ENCODE measurements at places on chromosomes 4 and X.

DNA sequence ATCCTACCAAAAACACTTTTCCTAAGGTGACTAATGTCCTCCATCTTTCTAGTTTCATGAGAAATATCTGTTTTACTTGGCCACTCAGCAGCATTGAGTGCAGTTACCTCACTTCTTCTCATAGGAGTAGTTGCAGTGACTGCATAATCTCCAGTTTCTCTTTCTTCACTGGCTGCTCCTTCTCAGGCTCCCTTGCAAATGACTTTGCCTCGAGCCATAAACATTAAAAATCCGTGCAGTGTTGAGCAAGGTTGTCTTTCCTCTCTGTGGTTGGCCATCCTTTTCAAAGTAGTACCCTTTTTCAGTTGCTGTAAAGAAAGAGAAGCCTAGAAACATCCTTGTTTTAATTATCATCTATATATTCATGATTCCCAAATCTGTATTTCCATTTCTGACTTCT is 10.2 kb upstream of the PRKG2 start:
- no peak for DNase-seq

GRCh38 chrX:13013363-13014110 is 30.9 kb downstream of the FAM9C start:
- no peak for DNase-seq

DNA sequence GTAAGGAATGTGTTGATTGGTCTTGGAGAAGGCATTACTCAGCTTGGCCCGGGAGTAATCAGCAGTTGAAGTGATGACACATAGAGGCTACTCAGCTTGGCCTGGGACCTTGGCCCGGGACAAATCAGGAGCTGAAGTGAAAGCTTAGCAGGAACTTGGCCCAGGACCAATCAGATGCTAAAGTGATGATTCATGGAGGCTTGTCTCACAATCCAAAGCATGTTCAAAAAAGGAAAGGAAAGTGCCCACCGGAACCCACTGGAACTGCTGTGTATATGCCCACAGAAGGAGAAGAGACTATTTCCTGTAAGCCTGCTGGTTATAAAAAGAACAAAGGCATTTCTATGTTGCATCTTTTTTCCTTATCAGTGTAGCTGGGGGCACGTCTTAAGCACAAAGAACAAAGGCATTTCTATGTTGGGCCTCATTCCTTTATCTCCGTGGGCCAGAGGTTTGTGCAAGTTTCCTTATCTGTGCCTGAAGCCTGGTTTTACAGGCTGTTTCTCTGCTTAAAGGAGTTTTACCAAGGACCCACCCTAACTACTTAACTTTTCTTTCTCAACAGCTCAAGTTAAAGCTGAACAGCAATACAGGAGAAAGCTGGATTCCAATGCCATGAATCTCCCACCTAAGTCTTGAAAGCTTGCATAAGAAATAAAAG is 1176.7 kb downstream of the NLGN4X start:
- DNase-seq = peak; percentile 0

DNA sequence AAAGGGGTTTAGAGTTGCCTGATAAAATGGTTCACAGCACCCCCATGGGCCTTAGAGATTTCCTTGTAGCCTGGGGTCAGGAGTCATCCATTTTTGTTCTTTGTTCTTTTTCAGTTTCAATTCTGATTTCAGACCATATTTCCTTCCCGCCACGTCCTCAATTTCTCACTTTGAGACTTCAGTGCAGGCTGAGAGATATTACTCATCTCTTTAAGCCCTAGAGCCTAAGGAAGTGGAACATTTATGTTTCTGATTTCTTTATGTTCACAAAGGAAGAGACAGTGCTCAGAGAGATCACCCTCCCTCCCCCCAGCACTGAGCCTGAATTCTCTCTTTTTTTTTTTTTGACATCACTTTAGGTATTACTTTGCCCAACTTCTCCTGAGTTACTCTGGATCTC is 56.3 kb downstream of the MSN start:
- no peak for DNase-seq

DNA sequence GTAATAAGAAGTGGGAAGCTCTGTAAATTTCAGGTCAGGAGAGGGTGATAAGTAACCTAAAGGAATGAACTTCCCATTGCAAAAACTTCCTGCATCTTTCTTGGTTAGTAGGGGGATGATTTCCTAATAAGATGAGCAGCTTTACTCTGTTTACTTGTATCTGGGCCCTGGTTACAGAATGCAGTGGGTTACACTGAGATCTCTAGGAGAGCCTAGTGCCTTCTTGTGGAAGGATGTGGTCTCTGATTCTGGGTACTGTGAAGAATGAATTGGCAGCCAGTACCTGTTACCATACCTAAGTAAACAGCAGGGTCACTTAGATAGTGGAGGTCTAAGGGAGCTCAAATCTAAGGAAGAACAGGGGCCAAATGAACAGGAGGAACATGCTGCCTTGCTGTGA is 320.6 kb downstream of the ARHGAP10 start:
- DNase-seq = no peak

- no peak for DNase-seq
These were observed 55.8 kb upstream of the WDR1 start for GRCh38 chr4:10172278-10172921.

DNA sequence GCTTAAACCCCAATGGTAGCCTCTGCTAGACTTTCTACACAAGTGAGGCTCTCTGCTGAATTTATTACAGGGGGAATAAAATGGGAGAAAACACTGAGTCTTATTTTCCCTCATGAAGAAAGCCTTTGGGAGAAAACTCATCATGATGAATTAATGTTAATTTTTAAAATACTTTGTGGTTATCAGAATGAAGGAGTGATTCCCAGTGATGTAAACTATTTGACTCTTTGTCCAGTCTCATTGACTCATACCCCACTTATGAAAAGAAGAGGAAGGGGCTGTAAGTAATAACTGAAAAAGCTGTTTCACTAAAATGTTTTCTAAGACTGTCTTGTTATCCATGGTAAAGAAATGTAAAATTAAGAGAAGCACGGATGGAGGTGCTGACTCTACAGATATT is 208.8 kb downstream of the GRIA3 start:
- DNase-seq = no peak

GRCh38 chr4:75172551-75172950 is 239.6 kb downstream of the PARM1 start:
- DNase-seq = no peak

Data from substantia nigra (tissue), 51 donors.